ENCODE measurements at places on chromosomes 2 and 18. TPM values are rescaled to one million over a fixed set of nuclear protein-coding genes. Genes with fewer than 3 reads are reported as not detected.
A peak's percentile ranks its signal among the peaks of the same experiment; 100 is the strongest.

SGPP2 gene
- 0.82 TPM for total RNA-seq

DNA sequence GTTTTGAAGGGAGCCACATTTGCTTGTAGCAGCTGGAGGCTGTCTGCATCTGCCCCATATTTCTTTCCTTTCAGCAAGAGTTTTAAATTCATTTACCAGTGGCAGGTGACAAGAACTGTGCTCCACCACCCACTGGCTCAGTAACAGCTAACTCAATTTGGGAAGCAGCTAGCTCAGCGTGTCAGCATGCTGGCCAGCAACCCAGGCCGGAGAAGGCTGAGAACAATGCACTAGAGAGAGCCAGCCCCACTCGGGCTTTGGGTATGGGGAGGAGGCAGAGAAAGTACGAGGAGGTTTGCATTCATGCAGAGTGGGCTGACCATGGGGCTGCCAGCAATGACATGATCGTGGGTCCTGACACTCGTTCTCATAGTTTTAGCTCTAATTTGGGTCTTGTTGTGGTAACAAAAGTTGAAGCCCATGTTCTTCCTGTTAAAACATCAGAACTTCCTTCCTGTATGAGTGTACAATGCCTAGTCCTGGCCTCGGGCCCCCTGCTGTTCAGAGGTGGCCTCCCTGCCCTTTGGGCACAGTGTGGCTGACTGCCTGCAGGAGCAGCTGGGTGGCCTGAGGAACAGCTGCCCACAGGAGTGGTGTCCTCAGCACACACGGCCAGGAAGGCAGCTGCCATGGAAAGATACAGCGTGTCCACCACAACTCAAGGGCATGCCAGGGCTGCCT is 23.0 kb downstream of the CDC42EP3 start:
- DNase-seq, result no peak

EPHA4 gene
- total RNA-seq, result 158 TPM

GRCh38 chr2:62467475-62468321 is 38.3 kb downstream of the TMEM17 start:
- no peak for DNase-seq

- DNase-seq, result no peak
These were observed 90.2 kb upstream of the DNAJC10 start for GRCh38 chr2:182625814-182626213.

DNA sequence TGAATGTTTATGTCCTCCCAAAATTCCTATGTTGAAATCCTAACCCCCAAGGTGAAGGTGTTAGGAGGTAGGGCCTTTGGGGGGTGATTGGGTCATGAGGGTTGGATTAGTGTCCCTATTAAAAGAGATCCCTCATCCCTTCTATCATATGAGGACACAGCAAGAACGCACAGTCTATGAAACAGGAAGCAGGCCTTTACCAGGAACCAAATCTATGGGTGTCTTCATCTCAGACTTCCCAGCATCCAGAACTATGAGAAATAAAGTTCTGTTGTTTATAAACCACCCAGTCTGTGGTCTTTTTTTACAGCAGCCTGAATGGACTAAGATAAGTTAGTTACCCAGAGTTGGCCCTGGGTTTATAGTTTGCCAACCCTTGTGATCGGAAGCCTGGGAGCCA is 153.1 kb downstream of the INO80D start:
- DNase-seq, result no peak

DNA sequence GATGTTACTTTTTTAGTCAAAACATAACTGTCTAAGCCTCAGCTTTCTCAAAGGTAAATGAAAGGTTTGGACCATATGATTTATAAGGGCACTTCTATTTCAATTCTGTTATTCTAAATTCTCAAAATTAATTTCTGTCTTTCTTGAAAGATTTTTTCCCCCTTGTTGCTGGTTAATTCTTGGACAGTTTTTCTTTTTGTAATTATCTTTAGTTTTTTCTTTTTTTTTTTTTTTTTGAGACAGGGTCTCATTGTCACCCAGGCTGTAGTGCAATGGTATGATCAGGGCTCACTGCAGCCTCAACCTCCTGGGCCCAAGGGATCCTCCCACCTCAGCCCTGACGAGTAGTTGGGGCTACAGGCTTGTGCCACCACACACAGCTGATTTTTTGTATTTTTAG is 121.0 kb upstream of the MYO3B start:
- DNase-seq, result no peak

- DNase-seq, result no peak
These were observed 62.4 kb downstream of the NCAPH start for GRCh38 chr2:96397756-96398530.

DNA sequence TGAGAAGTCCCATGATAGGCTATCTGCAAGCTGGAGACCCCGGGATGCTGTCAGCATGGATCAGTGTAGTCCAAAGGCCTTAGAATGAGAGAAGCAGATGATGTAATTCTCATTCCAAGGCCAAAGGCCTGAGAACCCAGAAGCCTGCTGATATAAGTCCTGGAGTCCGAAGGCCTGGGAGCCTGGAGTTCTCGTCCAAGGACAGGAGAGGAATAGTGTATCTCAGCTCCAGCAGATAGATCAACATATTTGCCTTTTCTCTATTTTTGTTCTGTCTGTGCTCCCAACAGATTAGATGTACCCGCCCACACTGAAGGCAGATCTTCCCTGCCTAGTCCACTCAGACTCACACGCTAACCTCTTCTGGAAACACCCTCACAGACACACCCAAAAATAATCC is 454.9 kb upstream of the CHAC2 start:
- DNase-seq, result no peak

- no peak for DNase-seq
These were observed 10.8 kb downstream of the TMEM18 start for GRCh38 chr2:666441-666840.

DNA sequence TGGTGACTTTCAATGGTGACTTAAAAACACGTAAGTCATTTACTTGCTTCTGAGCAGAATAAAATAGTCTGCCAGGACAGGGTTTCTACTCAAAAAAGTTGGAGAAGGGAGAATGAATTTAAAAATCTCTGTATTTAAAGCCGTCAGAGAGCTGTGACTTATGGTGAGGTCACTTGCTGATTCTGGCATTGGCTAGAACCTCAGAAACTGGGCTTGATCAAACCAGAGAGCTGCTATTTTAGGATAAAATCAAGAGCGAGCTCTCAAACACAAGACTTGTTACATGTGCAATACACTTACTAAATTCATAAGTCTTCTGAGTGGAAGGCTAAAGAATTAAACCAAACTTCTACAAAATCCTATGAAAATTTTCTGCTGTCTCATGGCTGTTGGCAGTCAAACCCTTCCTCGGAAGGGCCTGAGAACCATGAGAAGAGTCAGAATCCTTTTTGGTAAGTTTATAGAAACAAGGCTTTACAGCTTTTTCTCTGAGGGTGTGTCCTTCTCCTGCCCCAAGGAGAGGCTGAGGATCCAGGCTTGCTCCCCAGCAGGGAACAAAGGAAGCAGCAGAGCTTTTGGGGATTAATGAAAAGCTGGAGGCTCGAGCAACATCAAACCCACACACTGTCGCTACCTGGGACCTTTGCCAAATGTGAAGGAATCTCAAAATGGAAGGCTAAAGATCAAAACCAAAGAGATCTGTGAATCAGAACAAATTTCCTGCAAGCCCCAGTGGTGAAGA is 816.4 kb downstream of the SOCS6 start:
- DNase-seq, result no peak

NDC80 gene
- total RNA-seq, result 4.5 TPM

- no peak for DNase-seq
These were observed 133.8 kb upstream of the NRXN1 start for GRCh38 chr2:51165534-51166260.

DNA sequence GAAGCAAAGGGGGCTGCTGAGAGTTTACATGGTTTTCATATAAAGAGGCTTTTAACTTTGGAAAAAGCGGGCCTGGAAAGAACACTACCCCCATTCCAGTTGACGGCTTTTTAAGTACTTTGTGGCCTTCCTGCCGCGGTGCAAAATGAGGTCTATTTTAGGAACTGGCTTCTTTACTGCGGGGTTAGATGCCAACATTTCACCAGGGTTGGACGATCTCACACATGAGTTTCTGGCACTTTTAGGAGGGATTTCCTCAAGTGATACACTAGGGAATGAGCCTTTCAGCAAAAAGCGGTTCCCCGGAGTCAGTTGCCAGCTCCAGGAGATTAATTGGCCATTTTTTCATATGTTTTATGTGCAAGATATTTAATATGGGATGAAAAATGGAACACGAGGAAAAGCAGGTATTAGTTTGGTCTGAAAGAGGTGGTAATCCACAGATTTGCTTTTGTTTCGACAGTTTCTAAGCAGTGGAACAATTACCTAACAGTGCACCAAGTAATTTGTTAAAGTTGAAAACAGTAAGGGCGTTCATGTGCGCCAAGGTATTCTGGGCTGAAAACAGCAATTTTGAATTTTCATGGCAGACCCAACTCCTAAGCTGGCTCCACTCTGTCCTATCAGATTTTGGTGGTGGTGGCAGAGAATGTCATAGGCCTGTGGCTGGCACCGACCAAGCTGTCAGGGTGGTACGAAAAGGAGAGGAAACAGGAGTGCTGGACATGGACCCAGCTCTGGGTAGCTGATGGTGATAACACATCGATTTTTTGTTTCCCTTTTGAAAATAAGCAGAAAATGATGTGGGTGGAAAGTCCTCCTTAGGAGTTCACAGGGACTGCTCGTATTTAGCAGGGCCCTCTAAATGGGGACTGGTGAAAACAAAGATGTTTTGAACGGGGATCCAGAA is 55.6 kb upstream of the FZD5 start:
- DNase-seq, result no peak

DNA sequence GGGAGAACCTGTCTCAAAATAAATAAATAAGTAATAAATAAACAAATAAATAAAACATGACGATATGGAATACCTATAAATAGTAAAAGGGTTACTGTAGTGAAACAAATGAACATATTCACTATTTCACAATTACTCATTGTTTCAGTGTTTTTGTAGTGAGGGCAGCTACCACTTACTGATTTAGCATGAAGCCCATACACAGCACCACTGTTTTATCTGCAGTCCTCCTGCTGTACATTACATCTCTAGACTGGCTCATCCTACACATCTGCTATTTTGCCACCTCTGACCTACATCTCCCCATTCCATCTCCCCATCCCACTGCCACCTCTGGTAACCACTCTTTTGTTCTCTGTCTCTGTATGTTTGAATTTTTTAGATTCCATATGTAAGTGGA is 332.7 kb upstream of the SMIM21 start:
- no peak for DNase-seq

- DNase-seq, result no peak
These were observed 169.8 kb downstream of the THSD7B start for GRCh38 chr2:136935119-136935518.

GRCh38 chr2:155815275-155815674 is 517.2 kb downstream of the NR4A2 start:
- DNase-seq, result no peak

RND3 gene
- 251 TPM for total RNA-seq

MEP1B gene
- total RNA-seq, result 0.41 TPM

- no peak for DNase-seq
These were observed 1417.6 kb upstream of the CDH2 start for GRCh38 chr18:29594493-29594892.

UPP2 gene
- 1.6 TPM for total RNA-seq

DNA sequence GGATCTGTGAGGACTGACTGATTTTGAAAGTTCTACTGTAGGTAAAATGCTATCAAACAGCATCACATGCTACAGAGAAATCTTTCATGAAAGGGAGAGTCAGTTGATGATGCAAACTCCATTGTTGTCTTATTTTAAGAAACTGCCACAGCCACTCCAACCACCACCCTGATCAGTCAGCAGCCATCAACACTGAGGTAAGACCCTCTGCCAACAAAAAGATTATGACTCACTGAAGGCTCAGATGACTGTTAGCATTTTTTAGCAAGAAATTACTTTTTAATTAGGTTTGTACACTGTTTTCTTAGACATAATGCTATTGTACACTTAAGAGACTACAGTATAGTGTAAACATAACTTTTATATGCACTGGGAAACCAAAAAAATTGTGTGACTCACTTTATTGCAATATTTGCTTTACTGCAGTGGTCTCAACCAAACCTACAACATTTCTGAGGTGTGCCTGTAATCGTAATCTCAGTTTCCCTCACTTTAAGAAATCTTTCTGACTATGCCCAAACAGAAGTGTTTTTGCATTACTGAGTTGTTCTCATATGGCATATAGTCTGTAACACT is 42.8 kb downstream of the METTL8 start:
- DNase-seq, result no peak

- DNase-seq, result no peak
These were observed 146.4 kb downstream of the MYT1L start for GRCh38 chr2:2184549-2185249.

SOX11 gene
- 345 TPM for total RNA-seq

GRCh38 chr2:31729065-31729439 is 148.3 kb upstream of the SRD5A2 start:
- no peak for DNase-seq

PROKR1 gene
- 0.82 TPM for total RNA-seq

GRCh38 chr2:85444629-85445172 is 26.2 kb downstream of the SH2D6 start:
- DNase-seq, result no peak

ASXL3 gene
- 87.2 TPM for total RNA-seq

IL36A gene
- total RNA-seq, result not detected

GRCh38 chr2:219459460-219460311 is 25.0 kb downstream of the SPEG start:
- peak; percentile 67 for DNase-seq

- no peak for DNase-seq
These were observed 2.9 kb downstream of the CTLA4 start for GRCh38 chr2:203870481-203870880.

PSTPIP2 gene
- 0.41 TPM for total RNA-seq

SLC14A1 gene
- 3.7 TPM for total RNA-seq

GRCh38 chr2:128413718-128414341 is 95.2 kb upstream of the HS6ST1 start:
- DNase-seq, result no peak

- no peak for DNase-seq
These were observed 84.8 kb upstream of the GATA6 start for GRCh38 chr18:22084547-22084946.

- no peak for DNase-seq
These were observed 82.4 kb downstream of the GFPT1 start for GRCh38 chr2:69304656-69305055.

DNA sequence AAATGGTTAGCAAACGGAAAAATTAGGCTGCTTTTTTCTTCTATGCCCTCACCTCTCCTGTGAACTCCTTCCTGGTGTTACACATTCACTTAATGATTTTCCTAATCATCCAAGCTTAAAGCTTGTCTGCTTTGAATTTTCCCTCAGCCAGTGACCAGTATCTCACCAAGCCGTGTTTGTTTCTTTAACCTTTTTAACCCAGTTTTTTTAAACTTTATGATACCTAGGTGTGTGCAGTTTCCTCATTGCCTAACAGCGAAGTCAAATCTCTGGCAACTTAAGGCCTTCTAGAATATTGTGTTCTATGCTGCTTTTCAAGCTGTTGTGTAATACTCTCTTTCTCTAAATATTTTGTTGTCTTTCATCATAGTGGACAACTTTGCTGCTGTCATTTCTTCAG is 113.0 kb downstream of the PIK3C3 start:
- no peak for DNase-seq

All from frontal cortex (tissue), 4 donors.